Caki2 (cell line): ENCODE measurements at places on chromosomes 3 and 15.

GRCh38 chr15:75138016-75138999 is 63.4 kb upstream of the C15orf39 start:
- no peak for DNase-seq

DNA sequence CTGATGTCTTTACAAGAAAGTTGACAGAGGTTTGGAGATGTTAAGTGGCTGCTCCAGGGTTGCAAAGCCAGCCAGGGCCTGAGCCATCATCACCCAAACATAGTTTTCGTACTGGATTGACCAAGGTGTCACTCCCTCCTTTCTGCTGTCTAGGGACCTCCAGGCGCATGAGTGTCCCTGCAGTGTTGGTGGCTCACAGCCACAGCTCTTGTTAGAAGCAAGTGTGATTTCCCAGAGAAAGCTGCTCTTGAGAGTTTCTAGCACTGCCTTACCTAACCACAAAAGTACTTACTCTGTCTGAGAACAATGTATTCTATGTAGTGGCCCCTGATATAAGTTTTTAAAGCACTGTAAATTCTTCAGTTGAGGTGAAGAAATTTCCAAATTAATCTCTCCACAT is 144.1 kb downstream of the SOX2 start:
- no peak for DNase-seq

- peak; percentile 97 for DNase-seq
Observed at GRCh38 chr3:171055336-171056178, 29.0 kb upstream of the SLC2A2 start.

- DNase-seq = no peak
Observed at GRCh38 chr3:170967126-170967525, 58.7 kb upstream of the EIF5A2 start.

DNA sequence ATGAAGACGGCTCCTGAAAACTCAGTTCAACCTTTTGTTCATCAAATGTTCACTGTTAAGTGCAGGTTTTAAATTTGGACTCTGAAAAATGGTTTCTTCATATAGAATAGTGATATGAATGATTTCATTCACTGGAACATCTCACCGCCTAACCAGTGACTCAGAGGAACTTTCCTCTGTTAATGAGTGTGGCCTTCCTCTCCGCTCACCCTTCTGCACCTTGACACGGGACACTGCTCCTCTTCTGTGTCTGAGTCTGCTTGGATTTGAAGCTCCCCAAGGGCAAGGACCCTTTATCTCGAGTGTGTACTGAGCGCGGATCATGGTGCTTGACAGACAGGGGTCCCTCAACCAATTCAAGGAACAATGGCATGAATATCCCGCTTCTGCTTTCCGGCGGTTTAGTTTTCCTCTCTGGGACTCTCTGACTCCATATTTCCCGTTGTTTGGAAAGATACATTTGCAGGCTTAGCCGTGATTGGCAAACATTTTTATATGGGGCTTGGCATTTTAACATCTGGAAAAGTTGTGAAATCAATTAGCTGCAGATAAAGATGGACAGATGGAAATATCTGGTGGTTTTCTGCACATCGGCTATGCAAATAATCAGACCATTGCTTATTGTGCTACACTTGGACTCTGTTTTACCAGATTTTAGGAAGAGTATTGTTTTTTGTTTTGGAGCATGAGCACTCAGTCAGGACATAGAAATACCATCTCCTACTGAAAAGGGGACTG is 20.9 kb downstream of the KBTBD8 start:
- no peak for DNase-seq

DNA sequence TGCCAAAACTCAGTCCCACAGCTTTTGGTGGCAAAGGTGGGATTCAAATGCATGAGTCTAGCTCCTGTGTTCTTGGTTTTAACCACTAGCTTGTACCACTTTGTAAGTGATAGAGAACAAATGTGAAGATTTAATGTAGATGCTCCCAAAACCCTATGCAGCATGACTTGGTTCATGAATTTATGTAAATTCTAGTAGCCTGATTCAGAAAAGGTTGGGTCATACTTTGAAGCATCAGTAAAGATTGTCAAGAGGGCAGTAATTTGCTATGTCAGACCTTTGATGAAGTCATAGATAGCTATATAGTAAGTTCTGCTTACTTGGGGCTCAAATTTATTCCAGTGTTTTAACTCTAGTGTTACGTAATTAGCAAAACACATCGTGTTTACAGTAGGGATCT is 75.6 kb downstream of the VPS8 start:
- no peak for DNase-seq

- DNase-seq = no peak
Observed at GRCh38 chr3:85355572-85355971, 396.8 kb downstream of the CADM2 start.

- DNase-seq = no peak
Observed at GRCh38 chr3:104044002-104044401, 1322.7 kb upstream of the ALCAM start.

DNA sequence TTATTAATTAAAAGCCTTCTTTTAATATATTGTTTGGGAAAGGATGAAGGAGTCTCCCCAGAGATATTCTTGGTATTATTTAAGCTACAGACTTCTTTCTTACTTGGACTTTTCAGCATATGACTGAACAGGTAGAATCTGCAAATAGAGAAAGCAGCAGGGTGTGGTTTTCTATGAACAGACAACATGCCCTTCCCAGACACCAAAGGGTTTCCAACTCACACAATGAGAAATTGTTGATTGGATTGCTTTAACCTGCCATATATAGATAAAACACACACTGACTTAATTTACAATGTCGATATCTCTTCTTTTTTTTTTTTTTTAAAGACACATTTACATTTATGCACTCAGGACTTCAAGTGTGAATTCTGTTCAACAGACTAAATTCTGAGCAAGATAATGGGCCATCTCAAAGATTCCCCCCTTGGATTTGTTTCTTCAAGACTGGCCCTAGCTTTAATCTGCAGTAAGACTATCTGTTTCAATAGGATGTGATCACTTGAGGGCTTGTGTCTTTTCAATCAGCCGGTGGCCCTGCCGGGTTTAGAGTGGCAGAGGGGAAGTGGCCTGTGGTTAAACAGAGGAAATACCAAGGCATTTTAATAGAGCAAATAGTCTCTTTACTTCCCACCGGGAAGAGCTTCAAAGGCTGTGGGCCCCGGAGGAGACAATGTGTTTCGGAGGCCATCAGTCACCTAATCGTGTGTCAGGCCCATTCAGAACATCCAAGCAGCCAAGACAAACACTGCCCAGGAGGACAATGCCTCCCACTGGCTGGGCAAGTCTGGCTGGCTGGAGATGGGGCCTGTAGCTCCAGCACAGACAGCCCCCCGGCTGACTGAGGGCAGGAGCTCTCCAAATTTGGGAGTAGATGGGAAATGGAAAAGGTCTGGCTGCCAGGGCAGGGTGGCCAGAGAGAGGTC is 6.1 kb downstream of the IL17RD start:
- no peak for DNase-seq

DNA sequence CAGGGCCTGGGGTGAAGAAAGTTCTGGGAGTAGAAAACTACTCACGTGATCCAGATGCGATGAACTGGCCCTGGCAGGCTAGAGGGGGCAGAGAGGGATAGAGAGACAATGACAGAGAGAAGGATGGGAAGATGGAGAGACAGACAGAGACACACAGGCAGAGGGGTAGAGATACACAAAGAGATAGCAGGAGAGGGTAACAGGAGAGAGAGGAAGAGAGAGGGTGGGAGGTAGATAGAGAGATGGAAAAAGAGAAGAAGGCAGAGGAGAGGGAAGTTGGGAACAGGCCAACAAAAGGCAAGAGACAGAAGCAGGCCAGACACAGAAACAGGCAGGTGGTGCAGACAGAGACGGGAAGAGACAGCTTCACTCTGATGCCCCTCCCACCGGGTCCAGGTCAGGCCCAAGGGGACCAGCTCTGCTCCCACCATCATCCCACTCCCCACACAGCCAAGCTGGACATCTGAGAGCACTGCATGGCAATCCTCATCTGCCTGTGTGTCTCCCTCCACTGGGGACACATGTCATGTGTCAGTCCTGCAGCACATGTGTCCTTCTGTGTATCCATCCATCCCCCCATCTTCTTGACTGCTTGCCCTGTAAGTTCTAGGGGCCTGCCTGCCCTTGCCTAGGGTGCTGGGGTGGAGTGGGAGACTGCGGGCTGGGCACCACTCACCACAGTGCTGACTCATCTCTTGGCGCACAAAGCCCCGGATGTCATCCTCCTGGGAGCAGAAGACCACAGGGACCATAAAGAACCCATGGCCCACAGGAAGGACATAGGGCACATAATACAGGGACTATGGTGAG is 2.2 kb upstream of the UCN2 start:
- DNase-seq = no peak

- no peak for DNase-seq
Observed at GRCh38 chr15:65646486-65646885, 24.7 kb downstream of the SLC24A1 start.

DNA sequence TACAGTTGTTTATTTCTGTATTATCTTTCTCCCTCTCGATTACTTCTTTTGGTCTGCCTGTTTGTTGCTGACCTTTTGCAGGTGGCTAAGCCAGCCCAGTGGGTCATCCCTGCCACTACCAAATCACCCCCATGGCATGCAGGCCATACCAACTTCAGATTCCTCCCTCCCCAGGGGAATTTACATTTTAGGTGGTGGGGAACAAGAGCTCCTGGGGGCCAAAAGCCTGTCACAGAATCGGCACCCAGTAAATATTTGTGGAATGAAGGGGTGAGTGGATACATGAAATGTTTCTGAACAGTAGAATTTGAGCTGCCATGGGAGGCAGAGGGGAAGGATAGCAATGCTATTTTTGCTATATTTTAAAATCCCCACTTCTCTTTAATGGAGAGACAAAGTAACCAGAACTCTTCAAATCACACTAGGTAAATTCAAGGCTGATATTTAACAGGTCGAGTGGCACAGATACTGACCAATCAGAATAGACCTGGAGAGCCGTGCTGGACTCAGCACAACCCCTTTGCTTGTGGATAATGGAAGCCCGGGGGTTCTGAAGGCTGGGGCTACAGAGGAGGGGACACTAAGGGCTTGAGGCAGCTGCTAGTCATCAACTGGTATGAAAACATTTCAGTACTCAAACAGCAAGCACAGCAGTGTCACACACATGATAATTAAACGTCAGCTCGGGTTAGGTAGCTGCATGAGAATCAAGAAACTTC is 54.3 kb upstream of the SMAD3 start:
- no peak for DNase-seq

- no peak for DNase-seq
Observed at GRCh38 chr15:48856942-48857341, 21.0 kb upstream of the EID1 start.

DNA sequence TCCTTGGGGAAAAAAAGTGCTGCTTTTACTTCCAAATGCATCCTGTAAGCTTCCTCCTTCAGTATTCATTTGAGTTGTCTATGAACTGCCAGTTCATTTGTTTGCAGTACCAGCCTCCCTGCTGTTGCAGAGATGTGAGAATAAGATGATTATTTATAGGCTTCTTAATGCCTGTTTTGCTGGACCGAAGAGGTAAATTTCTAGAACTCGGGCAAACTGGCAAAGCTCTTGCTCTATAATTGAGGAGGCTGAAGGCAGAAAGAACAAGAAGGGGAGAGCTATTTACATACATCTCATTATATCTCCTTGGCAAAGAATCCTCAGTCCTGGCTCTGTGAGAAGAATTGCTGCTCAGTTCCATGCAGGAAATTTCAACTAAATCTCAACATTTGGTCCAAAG is 790.4 kb downstream of the GRM7 start:
- DNase-seq = no peak

- no peak for DNase-seq
Observed at GRCh38 chr3:11386465-11387113, 114.4 kb downstream of the ATG7 start.
